ENCODE measurements at places on chromosomes 6 and 20.

DNA sequence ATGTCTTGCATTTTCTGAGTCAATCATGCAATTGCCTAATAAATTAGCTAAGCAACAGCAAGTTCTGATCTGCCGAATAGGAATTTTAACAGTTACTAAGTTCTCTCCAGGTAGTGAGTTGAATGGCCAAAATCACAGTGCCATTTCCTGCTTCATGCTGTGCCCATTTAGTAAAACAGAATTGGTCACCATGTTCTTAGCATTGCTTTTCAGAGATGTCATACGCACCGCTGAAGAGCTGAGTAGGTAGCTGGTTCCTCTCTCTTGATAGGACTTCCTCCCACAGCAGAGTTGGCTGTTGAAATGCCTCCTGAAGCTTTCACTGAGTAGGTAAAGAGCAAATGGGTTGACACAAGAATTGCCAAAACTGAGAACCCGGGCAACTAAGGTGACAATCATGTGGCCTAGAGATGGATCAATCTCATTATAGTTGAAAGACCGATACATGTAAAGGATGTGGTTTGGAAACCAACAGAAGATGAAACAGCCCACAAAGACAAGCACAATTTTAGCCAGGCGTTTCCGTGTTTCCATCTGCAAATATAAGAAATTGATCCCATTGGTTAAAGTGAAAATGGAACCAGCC is 57.1 kb upstream of the GJE1 start:
- DNase-seq: no peak

DNA sequence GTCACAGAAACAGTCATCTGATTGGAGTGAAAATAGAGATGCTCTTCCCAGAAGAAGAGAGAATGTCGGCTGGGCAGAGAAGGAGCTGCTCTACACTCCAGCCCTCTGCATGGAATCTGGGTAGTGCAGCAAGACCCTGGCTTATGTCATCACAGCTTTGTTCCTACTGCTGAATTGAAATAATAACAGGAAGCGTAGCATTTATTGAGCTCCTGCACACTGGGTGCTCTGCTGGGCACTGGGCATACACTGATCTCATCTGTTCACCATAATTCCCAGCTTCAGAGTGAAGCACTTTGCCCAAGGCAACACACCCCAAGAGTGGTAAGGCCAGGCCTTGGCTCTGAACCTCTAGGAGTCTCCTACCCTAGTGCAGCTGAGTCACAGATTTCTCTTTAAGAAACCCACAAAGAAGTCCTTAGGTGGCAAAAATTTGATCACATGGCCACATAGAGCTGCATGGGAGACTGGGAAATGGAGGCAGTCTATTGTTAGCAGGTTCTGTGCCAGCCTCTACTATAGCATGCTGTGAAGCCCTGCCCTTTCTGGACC is 3.9 kb upstream of the SDCBP2 start:
- no peak for DNase-seq

- DNase-seq: no peak
These were observed 916 bp downstream of the TRIM27 start for GRCh38 chr6:28922821-28923317.

GRCh38 chr6:168045706-168046620 is 33.0 kb downstream of the FRMD1 start:
- DNase-seq: peak; percentile 55

DNA sequence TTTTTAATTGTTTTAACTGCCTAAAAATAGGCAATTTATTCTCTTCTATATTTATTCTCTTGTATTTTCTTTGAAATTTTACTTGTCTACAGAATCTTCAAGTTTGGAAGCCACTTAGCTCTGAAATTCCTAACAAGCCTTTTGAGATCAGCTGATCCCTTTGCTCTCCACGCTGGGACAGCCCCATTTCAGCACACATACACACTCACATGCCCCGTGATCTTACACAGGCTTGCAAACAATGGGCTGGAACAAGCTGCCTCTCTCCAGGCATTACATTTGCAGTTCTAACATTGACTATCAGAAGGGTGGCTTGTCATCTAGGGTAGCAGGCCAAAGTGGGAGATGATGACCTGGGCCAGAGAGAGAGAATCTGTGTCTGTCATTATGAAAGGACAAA is 62.1 kb upstream of the RAB32 start:
- no peak for DNase-seq
